Lung (tissue), 17 donors: ENCODE measurements at places on chromosomes 11 and 22. TPM values are rescaled to one million over a fixed set of nuclear protein-coding genes. Genes with fewer than 3 reads are reported as not detected.
A peak's percentile ranks its signal among the peaks of the same experiment; 100 is the strongest.

Gene TTC36
- 0.95 TPM for total RNA-seq

GRCh38 chr11:83409476-83409875 is 123.3 kb upstream of the CCDC90B start:
- no peaks in the 10 kb centered on the region for H3K36me3 ChIP-seq
- no peak for DNase-seq
- H3K4me3 ChIP-seq, result no peak overlapping the region
- H3K27me3 ChIP-seq, result no peaks in the 10 kb centered on the region
- no peaks in the 10 kb centered on the region for H3K4me1 ChIP-seq

- no peak for DNase-seq
- no peak overlapping the region for H3K27ac ChIP-seq
- H3K36me3 ChIP-seq, result no peaks in the 10 kb centered on the region
- H3K27me3 ChIP-seq, result no peaks in the 10 kb centered on the region
- no peak overlapping the region for H3K4me3 ChIP-seq
- peaks cover 22% of the 10 kb centered on the region for H3K4me1 ChIP-seq
Measured at GRCh38 chr22:47172771-47173534, 410.5 kb downstream of the TBC1D22A start.

- H3K4me3 ChIP-seq, result no peak overlapping the region
- no peaks in the 10 kb centered on the region for H3K27me3 ChIP-seq
- H3K4me1 ChIP-seq, result no peaks in the 10 kb centered on the region
- no peaks in the 10 kb centered on the region for H3K36me3 ChIP-seq
Measured at GRCh38 chr11:117670924-117671323, 126.1 kb downstream of the DSCAML1 start.

DNA sequence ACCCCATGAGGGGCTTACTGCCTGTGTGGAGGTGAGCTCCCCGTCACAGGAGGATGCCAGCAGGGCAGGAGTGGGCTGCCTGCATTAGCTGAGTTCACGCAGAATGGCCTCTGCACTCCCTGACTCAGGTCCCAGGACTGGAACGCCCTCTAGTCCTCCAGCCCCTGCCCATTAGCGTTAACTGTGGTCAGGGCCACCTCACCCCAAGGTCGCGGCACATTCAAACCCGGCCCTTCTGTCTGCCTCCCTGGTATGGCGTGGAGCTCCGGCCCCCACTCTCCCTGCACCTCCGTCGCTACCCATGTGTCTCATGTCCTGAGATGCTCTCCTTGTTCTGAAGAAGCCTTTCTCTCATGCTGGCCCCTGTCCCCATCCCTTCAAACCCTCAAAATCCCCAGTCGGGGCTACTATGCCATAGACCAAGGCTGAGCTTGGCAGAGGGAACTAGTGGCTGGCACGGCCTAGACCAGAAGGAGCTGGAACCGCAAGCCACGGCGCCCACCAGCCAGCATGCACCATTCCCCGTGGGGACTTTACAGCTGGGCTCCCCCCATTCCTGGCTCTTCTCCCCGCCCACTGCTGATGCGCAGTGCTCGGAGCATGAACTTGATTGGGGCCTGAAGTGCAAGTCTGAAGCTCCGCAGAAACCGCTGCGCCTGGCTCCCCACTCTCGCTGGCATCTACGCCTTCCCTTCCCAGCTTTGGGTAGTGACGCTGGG is 79.5 kb upstream of the RTL6 start:
- no peak overlapping the region for H3K27ac ChIP-seq
- H3K27me3 ChIP-seq, result peaks cover 3% of the 10 kb centered on the region
- H3K4me3 ChIP-seq, result no peak overlapping the region
- H3K4me1 ChIP-seq, result peaks cover 6% of the 10 kb centered on the region
- H3K36me3 ChIP-seq, result no peaks in the 10 kb centered on the region

DNA sequence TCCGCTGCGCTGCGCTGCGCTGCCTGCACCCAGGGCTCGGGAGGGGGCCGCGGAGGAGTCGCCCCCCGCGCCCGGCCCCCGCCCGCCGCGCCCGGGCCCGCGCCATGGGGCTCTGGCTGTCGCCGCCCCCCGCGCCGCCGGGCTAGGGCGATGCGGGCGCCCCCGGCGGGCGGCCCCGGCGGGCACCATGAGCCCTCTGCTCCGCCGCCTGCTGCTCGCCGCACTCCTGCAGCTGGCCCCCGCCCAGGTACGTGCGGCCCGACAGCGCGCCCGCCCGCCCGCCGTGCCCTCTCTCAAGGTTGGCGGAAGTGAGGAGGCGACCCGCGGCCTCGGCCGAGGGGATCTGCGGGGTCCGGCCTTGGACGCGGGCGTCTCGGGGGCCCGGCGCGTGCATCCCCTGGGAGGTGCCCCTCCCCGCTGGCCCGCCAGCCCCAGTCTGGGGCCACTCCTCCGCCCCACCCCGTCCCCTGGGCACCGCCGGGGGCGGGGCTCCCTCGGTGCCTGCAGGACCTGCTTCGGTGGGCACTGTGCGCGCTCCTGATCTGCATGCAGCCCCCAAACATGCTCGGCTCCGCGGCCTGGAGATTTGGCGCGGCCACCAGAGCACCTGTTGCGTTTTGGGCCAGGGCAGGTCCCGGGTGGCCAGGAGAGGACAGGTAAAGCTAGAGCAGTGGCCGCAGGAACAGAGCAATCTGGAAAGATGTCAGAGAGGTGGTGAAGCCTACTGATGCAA is 429 bp downstream of the VEGFB start:
- no peaks in the 10 kb centered on the region for H3K27me3 ChIP-seq
- H3K4me1 ChIP-seq, result peaks cover 23% of the 10 kb centered on the region
- DNase-seq, result peak; percentile 53
- peak overlapping the region; percentile 69 for H3K4me3 ChIP-seq

DNA sequence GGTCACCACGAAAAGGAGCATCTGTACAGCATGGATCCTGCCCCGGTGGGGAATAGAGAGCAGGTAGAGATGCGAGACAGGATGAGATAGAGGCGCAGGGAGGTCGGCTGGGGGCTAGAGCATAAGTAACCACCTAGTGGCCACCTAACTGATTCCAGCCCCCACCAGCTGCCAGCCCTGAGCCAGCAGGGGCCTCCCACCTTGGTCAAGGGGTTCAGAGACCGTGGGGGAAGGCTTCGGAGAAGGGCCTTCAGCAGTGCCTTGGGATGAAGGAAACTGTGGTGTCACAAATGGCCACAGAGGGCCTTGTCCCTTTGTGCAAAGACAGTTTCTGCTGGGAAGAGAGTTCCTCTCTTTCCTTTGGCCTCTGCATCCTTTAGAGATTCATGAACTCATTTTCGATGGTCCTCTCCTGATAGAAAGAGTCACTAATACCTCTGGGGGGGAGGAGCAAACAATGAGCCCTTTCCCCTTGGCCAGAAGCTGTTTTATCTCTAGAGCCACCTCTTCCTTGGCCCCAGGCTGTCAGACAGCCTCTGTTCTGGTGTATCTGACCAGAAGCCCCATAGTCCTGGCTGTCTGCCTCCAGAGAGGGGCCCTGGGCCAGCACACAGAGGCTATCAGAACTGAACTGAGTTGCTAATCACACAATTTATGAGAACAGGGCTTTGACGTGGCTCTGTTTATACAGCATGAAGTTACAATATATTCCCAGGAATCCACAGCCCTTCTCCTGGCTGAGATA is 146.0 kb downstream of the PARVA start:
- H3K27ac ChIP-seq, result no peak overlapping the region
- H3K4me1 ChIP-seq, result no peaks in the 10 kb centered on the region
- peaks cover 4% of the 10 kb centered on the region for H3K36me3 ChIP-seq
- H3K4me3 ChIP-seq, result no peak overlapping the region
- H3K27me3 ChIP-seq, result no peaks in the 10 kb centered on the region

DNA sequence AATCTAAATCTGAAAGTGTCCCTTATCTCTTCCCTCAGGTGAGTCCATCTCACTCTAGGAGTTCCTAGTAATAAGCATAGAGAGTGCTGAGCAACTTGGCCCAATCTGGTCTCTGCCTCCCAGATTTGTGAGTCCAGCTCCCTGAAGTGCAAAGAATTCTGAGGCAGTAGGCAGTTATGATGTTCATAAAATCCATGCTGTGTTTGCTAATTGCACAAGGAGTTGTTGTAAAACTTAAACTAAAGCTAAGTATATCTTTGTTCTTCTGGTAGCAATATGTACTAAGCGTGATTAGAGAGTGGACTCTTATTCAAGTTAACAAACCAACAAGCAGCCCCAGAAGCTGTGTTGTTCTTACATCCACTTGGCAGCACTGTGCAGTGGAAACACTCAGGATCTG is 7.6 kb upstream of the PTH start:
- no peaks in the 10 kb centered on the region for H3K4me1 ChIP-seq
- H3K27me3 ChIP-seq, result no peaks in the 10 kb centered on the region
- no peaks in the 10 kb centered on the region for H3K36me3 ChIP-seq
- DNase-seq, result no peak

Gene GRIK4
- 4.9 TPM for total RNA-seq

- DNase-seq, result no peak
- H3K27ac ChIP-seq, result no peak overlapping the region
- peaks cover 36% of the 10 kb centered on the region for H3K36me3 ChIP-seq
- H3K4me3 ChIP-seq, result no peak overlapping the region
Measured at GRCh38 chr22:27896245-27896644, 22.8 kb downstream of the PITPNB start.

GRCh38 chr11:117875382-117876058 is 938 bp downstream of the FXYD6 start:
- peak overlapping the region; percentile 45 for H3K4me3 ChIP-seq
- peaks cover 6% of the 10 kb centered on the region for H3K27me3 ChIP-seq
- DNase-seq, result peak; percentile 42
- no peaks in the 10 kb centered on the region for H3K36me3 ChIP-seq
- H3K4me1 ChIP-seq, result peaks cover 7% of the 10 kb centered on the region
- H3K27ac ChIP-seq, result peak overlapping the region; percentile 43

DNA sequence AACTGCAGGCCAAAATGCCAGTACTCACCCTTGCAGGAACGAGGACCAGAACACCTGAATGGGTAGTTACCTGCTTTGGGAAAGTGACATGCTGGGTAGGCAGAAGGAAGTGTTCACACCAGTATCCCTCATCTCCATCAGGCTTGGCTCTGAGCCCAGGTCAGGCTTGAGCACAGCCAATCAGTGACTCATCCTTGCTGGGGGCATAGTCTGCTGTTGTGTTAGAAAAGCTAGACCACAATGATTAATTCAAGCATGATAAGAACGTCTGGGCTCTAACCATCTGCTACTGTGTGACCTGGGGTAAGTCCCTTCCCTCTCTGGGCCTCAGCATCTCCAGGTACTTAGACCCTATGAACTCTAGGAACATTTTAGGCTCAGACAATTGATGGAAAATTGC is 450.4 kb downstream of the MIAT start:
- no peak overlapping the region for H3K27ac ChIP-seq
- no peaks in the 10 kb centered on the region for H3K36me3 ChIP-seq
- no peaks in the 10 kb centered on the region for H3K27me3 ChIP-seq
- no peak overlapping the region for H3K4me3 ChIP-seq
- no peaks in the 10 kb centered on the region for H3K4me1 ChIP-seq
- no peak for DNase-seq

DNA sequence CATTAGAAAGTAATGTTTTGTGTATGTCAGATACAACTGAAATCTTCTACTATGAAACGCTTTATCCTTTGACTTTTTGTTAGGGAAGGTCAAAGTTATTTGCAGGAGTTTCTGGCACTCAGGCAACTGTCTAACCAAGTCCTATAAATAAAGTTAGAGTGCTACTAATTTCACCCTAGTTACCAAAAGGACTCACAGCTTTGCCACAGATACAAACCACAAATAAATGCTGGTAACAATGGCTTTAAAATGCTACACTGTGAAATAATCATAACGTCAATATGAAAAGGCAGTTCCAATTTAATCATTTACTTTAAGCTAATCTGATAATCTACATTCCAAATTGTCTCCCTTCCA is 124.3 kb downstream of the RBFOX2 start:
- H3K4me3 ChIP-seq, result no peak overlapping the region
- peaks cover 1% of the 10 kb centered on the region for H3K36me3 ChIP-seq
- no peak overlapping the region for H3K27ac ChIP-seq
- no peak for DNase-seq
- H3K4me1 ChIP-seq, result peaks cover 13% of the 10 kb centered on the region
- H3K27me3 ChIP-seq, result no peaks in the 10 kb centered on the region

- H3K4me1 ChIP-seq, result no peaks in the 10 kb centered on the region
- no peak for DNase-seq
- H3K36me3 ChIP-seq, result no peaks in the 10 kb centered on the region
- H3K27ac ChIP-seq, result no peak overlapping the region
- no peaks in the 10 kb centered on the region for H3K27me3 ChIP-seq
Measured at GRCh38 chr22:39092111-39092862, 4.8 kb upstream of the APOBEC3H start.

DNA sequence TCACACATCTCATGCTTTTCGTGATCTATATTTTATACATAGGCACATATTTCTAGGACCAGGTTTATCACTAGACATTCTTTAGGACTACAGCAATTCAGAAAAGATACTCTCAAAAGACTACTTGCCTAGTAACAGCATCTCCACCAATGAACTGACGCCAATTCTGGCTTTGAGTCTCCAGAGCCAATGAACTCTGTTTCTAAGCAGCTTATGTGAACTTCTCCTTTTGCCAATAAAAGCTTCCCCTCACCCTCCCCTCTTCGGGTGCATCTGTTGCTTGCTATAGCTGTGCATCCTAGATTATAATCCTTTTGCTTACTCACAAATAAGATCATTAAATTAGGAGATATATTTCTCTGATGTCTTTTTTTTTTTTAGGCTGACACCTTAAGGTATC is 11.4 kb upstream of the ANKK1 start:
- H3K4me3 ChIP-seq, result no peak overlapping the region
- no peaks in the 10 kb centered on the region for H3K4me1 ChIP-seq
- H3K36me3 ChIP-seq, result peaks cover 4% of the 10 kb centered on the region

- no peak overlapping the region for H3K27ac ChIP-seq
- H3K36me3 ChIP-seq, result peaks cover 4% of the 10 kb centered on the region
- H3K4me1 ChIP-seq, result no peaks in the 10 kb centered on the region
- DNase-seq, result no peak
- no peaks in the 10 kb centered on the region for H3K27me3 ChIP-seq
- H3K4me3 ChIP-seq, result no peak overlapping the region
Measured at GRCh38 chr22:21811982-21812381, 55.5 kb downstream of the MAPK1 start.

- peaks cover 4% of the 10 kb centered on the region for H3K4me1 ChIP-seq
- no peaks in the 10 kb centered on the region for H3K27me3 ChIP-seq
- no peak overlapping the region for H3K4me3 ChIP-seq
- no peak overlapping the region for H3K27ac ChIP-seq
- no peaks in the 10 kb centered on the region for H3K36me3 ChIP-seq
- no peak for DNase-seq
Measured at GRCh38 chr11:94730153-94730552, 38.0 kb upstream of the AMOTL1 start.

Gene OR51T1
- total RNA-seq, result not detected

Gene GGTLC3
- total RNA-seq, result 0.40 TPM

GRCh38 chr11:125327518-125328224 is 163.1 kb downstream of the PKNOX2 start:
- peak; percentile 79 for DNase-seq
- no peak overlapping the region for H3K4me3 ChIP-seq
- H3K27ac ChIP-seq, result no peak overlapping the region
- H3K36me3 ChIP-seq, result no peaks in the 10 kb centered on the region
- H3K27me3 ChIP-seq, result no peaks in the 10 kb centered on the region
- peaks cover 22% of the 10 kb centered on the region for H3K4me1 ChIP-seq
